ENCODE measurements at places on chromosomes 1 and 21. TPM values are rescaled to one million over a fixed set of nuclear protein-coding genes. Genes with fewer than 3 reads are reported as not detected.

The KRTAP13-2 gene
- polyA plus RNA-seq = not detected

- H3K4me1 ChIP-seq = peaks cover 4% of the 10 kb centered on the region
- DNase-seq = no peak
- H3K27me3 ChIP-seq = no peaks in the 10 kb centered on the region
- H3K36me3 ChIP-seq = no peaks in the 10 kb centered on the region
Measured at GRCh38 chr1:217369996-217370551, 260.8 kb downstream of the GPATCH2 start.

The SHCBP1L gene
- not detected for polyA plus RNA-seq

DNA sequence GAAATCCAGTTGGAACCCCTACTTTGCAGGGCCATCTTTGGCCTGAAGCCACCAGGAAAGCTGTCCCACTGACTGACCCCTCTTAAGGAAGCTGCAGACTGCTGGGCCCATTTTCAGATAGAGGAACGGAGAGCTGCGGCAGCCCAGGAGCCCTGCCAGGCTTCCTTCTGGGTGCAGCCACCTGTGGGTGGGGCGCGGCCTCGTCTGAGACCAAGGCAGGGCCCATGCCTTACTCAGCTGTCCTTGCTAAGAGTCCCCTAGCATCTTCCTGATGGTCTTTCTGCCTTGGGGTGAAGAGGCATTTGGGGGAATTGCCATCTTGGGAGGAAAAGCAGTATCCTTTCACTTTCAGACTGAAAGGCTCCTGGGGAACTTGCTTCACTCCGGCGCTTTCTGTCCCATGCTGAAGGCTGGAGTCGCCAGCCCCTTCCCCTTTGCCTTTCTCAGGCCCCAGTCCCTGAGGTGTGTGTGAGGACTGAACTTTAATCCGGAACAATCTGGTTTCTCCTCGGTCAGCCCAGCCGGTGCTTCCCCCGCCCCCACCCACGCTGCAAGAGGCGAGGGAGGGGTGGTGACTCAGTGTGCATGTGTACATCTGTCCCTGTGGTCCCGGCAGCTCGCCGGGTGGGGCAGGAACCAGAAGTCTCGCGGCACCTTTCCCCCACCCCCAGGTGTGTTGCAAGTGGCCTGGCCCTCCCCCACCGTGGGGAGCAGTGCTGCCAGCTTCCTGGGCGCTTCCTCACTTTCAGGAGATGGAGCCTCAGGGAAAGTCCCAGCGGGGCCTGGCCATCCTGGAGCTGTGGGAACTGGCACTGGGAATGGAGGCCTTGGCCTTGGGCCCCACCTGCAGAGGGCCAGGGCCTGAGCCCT, 5.1 kb downstream of the ZC3H12A start:
- H3K4me3 ChIP-seq = peak overlapping the region; percentile 96
- H3K27ac ChIP-seq = peak overlapping the region; percentile 99
- peaks cover 68% of the 10 kb centered on the region for H3K4me1 ChIP-seq
- DNase-seq = peak; percentile 63
- no peaks in the 10 kb centered on the region for H3K36me3 ChIP-seq

The ERI3 gene
- polyA plus RNA-seq = 48.9 TPM

DNA sequence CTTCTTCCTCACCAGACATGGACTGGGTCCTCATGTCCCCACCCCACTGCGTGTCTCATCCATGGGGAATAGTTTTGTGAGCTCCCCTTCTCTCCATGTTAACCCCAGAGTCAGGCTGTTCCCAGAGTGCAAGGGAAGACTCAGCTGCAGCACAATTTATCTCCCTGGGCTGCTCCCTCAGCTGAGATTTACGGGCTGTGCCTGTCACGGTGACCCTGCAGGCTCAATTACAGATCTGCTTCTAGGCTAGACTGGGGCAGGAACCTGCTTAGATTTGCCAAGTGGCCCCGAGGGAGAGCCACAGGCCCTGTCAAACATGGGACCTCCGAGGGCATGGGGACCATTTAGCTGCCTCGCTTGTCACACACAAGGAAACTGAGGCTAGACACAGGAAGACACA, 37.8 kb downstream of the CDCP2 start:
- DNase-seq = no peak
- H3K36me3 ChIP-seq = no peaks in the 10 kb centered on the region
- no peaks in the 10 kb centered on the region for H3K4me1 ChIP-seq
- no peak overlapping the region for H3K4me3 ChIP-seq

The SLAMF9 gene
- not detected for polyA plus RNA-seq

GRCh38 chr1:236472850-236473788, 50.7 kb upstream of the LGALS8 start:
- no peaks in the 10 kb centered on the region for H3K4me1 ChIP-seq
- H3K4me3 ChIP-seq = peak overlapping the region; percentile 33
- no peak for DNase-seq
- peaks cover 13% of the 10 kb centered on the region for H3K27me3 ChIP-seq

The SYCP1 gene
- not detected for polyA plus RNA-seq

DNA sequence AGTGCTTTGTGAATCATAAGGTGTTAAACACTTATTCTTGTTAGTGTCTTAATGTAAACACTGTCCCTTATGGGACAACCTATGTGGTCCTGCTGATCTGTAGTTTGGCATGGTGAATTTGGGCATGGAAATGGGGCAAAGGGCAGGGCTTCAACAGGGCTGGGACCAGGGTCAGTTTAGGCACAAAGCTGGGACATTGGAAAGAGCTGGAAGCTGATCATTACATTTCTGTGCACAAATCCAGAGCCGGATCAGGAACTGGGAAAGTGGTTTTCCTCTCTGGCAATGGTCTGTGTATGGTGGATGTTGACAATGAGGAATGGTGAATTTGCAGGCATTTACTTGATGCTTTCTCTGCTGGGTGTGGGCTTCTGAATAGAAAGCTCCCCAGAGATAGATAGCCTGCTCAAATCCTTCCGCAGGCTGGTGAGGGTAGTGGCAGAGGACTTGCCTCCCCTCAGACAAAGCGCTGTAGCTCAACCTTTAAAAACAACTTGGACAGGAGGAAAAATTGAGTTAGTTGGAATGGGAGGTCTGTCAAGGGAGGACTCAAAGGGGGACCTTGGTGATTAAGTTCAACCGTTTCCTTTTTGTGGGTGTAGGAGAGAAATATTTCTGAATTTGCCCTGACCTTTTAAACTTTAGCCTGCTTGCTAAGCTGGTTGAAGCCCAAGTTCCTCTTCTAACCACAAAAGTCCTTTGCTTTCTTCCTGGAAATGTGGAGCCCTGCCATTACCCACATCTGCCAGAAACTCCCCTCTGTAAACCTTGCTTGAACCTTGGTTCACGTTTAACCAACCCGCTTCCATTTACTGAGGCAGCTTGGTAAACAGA, 35.3 kb downstream of the HLX start:
- no peak for DNase-seq
- no peaks in the 10 kb centered on the region for H3K36me3 ChIP-seq
- H3K4me3 ChIP-seq = no peak overlapping the region
- H3K27ac ChIP-seq = no peak overlapping the region
- H3K4me1 ChIP-seq = peaks cover 10% of the 10 kb centered on the region
- H3K27me3 ChIP-seq = peaks cover 22% of the 10 kb centered on the region

The WNT4 gene
- not detected for polyA plus RNA-seq

DNA sequence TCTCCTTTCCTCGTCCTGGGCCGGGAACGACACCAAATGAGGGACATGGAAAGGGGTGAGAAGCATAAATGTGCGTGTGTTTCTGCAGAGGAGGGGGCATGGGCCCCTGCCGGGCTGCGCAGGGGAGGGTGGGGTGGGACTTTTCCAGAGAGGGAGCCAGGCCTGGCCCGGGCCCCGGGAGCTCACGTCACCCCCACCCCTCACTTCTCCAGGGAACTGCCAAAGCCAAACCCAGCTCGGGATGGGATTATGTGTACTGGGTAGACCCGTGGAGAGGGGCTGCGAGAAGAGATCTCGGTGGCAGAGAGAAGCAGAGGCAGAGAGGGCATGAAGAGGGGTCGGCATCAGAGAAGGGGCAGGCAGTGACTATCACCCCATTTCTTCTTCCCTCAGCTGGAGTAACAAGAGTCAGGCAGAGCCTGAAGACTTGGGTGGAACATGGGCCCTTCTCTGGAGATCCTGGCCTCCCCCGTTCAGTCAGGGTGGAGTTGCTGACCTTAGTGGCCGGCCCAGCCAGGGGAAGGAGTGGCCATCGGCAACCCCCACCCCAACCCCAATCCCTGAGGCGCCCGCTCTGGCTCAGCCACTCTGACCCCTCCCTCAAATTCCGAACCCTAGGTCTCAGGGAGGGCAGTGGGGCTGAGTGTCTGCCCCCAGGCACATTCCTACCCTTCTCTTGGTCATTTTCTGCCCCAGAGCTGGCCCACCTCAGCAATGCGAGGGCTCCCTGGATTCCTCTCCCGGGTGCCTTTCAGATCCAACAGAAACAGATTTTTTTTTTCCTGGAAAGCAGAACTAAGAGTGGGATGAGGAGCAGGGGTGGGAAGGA, 1.2 kb downstream of the ADAMTSL4 start:
- peaks cover 32% of the 10 kb centered on the region for H3K27me3 ChIP-seq
- peaks cover 23% of the 10 kb centered on the region for H3K4me1 ChIP-seq
- no peak overlapping the region for H3K27ac ChIP-seq
- DNase-seq = no peak

GRCh38 chr1:212561501-212561931, 47.0 kb upstream of the ATF3 start:
- H3K36me3 ChIP-seq = no peaks in the 10 kb centered on the region
- H3K4me1 ChIP-seq = peaks cover 30% of the 10 kb centered on the region
- peak overlapping the region; percentile 21 for H3K27ac ChIP-seq
- no peak for DNase-seq

DNA sequence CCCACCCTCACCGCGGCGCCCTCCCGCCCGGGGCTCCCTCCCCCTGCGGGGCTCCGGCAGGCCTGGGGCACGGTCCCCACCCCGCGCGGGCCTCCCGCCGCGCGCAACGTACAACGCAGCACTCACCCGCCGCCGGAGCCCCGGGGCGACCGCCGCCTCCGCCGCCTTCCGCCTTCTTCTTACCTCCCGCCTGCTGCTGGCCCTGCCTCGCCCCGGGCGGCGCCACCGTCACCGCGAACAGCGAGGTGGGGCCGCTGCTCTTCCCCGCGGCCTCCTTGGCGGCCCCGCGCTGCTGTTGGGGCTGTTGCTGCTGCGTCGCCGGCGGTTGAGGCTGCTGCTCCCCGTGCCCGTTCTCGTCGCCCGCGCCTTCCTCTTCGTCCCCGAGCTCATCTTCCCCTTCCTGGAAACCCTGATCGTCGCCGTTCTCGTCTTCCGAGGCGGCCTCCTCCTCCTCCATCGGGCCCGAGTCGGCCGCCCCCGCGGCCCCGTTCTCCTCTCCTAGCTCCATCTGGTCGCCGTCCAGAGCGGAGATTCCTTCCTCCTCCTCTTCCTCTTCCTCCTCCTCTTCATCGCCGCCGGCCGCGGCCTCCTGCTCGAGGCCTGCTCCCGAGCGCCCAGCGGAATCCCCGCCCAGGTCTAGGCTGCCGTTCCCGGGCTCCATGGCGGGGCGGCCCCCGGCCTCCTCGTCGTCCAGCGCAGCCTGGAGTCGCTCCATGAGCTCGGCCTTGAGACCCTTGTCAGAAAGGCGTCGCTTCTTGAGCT, 671 bp downstream of the HNRNPU start:
- H3K27ac ChIP-seq = peak overlapping the region; percentile 95
- peaks cover 27% of the 10 kb centered on the region for H3K4me1 ChIP-seq
- no peaks in the 10 kb centered on the region for H3K27me3 ChIP-seq
- H3K36me3 ChIP-seq = peaks cover 16% of the 10 kb centered on the region

The RHCE gene
- not detected for polyA plus RNA-seq

The F13B gene
- not detected for polyA plus RNA-seq

DNA sequence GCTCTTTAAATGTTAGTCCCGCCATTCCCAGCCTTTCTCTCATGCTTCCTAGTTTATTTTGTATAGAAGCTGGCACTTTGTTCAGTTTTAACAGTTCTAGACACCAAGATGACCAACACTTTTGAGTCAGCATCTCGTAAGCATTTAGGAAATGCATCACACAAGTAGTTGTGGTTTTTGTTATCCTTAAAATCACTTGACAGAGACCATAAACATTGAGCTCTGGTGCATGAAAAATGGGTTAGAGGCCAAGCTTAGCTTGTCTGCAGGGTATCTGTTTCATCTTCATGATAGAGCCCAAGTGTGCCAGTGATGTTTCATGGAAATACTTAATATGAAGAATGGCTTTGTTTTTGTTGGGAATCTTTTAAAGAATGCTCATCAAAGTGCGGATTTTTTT, 159.7 kb downstream of the DISP1 start:
- H3K4me3 ChIP-seq = no peak overlapping the region
- DNase-seq = no peak
- no peaks in the 10 kb centered on the region for H3K27me3 ChIP-seq
- H3K27ac ChIP-seq = no peak overlapping the region

DNA sequence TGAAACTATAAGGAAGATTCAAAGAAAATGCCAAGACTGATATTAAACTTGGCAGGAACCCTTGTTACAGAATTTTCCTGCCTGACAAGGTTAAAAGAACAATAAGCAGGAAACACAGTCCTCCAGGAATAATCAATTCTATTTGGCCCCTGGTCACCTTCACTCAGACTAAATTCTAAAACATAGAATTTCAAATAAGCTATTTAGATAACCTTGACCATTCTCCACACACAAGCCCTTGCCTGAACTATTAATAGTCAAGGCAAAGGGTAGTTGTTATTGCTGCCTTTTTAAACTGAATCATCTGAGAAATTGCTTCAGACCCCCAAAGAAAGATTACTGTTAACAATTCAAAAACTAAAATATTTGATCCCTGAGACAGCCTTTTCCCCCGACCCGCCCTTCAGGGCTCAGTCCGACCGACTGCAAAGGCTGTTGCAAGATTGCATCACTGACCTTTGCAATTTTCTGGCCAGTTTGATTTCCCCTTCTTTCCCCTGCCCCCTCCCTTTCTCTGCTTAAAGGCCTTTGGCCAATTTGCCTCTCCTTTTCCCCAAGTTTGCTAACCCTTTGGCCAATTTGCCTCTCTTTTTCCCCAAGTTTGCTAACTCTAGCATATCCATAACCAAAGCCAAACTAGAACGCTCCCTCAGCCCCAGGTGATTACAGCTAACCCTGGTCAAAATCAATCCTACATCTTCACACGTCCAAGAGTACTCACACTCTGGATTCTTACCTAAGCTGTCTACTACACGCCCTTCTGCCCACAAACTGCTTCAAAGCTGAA, 1.4 kb upstream of the G0S2 start:
- H3K27ac ChIP-seq = peak overlapping the region; percentile 80
- H3K27me3 ChIP-seq = peaks cover 59% of the 10 kb centered on the region
- peaks cover 36% of the 10 kb centered on the region for H3K4me1 ChIP-seq
- H3K36me3 ChIP-seq = no peaks in the 10 kb centered on the region
- DNase-seq = no peak

The CHRM3 gene
- polyA plus RNA-seq = not detected

The ACOT11 gene
- polyA plus RNA-seq = not detected

DNA sequence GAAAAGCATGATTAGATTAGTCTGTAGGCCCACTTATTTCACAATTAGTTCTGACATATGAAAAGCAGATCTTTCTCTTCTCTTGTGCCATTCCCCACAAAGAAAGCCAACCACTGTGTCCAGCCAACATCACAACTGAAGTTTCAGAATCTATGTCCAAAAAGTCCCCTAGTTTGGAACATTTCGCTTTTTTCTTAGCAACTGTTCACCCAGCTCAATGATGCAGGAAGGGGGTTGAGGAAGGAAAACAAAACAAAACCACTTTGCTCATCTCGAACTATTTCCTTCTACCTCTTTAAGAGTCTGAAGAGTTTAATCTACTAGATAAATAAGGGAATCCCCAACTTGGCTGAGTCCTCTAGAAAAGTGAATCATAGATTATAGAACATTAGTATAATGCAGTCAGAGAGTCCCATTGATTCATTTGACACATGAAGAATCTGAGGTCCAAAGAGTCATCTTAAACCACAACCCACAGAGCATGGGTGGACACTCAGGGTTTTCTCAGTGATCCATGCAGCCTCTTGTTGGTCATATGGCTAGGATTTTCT, 159.3 kb upstream of the SGIP1 start:
- peak overlapping the region; percentile 98 for H3K27ac ChIP-seq
- H3K4me3 ChIP-seq = peak overlapping the region; percentile 74
- no peaks in the 10 kb centered on the region for H3K27me3 ChIP-seq
